WTC11 (cell line): ENCODE measurements at places on chromosomes 7 and 10. TPM values are rescaled to one million over a fixed set of nuclear protein-coding genes. Genes with fewer than 3 reads are reported as not detected.

EN2 gene
- total RNA-seq: not detected in 3 replicates

PRLHR gene
- total RNA-seq: not detected in 3 replicates

CYP3A4 gene
- 0.32 to 0.50 TPM (median 0.33 TPM) in 3 replicates for total RNA-seq

C7orf57 gene
- 0.39 to 0.90 TPM (median 0.60 TPM) in 3 replicates for total RNA-seq

PAPOLB gene
- 0.23 to 0.31 TPM (median 0.27 TPM) in 3 replicates for total RNA-seq

SPAM1 gene
- not detected in 3 replicates for total RNA-seq

NKX2-3 gene
- total RNA-seq: not detected in 3 replicates

PRR15 gene
- 17.6 to 22.7 TPM (median 21.2 TPM) in 3 replicates for total RNA-seq

PKD2L1 gene
- total RNA-seq: 0.09 TPM in 1 of 3 replicates, not detected in the others

A1CF gene
- total RNA-seq: 0.07 to 0.21 TPM (median 0.07 TPM) in 3 replicates

MPP7 gene
- total RNA-seq: 7.7 to 9.8 TPM (median 9.1 TPM) in 3 replicates

ASB15 gene
- not detected in 3 replicates for total RNA-seq

LFNG gene
- 24.1 to 29.4 TPM (median 26.5 TPM) in 3 replicates for total RNA-seq

GRCh38 chr7:44796034-44796503 is 412 bp upstream of the PPIA start:
- peak overlapping the region; percentile 95 for H3K27ac ChIP-seq
- H3K27me3 ChIP-seq: no peaks in the 10 kb centered on the region
- no peak for DNase-seq
- H3K4me3 ChIP-seq: peak overlapping the region; percentile 100

GRCh38 chr10:124107072-124107471 is 13.7 kb upstream of the CHST15 start:
- no peak overlapping the region for H3K27ac ChIP-seq

DNA sequence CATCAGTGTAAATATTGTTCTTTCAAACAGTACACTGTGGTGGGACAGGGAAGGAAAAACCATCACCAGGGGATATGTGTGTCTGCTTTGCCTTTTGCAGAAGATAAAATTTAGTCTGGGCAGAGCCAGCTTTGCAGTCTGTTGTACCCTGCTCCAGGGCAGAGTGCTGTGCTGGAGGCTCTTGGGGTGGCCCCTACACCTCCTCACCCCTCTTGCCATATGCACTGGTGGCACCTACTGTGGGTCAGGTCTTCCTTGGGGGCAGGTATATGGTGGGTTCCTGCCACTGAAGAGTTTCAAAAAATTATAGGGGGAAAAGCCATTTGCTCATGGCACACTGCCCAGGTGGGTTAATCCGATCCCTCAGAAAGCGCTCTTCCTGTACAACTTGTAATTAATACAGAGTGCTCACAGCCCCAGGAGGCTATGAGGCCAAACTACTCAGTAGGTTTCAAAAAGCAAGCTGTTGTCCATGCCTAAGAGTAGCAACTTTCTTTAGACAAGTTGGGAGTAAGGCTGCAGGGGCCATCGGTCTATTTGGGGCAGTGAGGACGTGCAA is 112.7 kb upstream of the BMPER start:
- no peak overlapping the region for H3K27ac ChIP-seq
- peaks cover 7% of the 10 kb centered on the region for H3K36me3 ChIP-seq
- H3K4me1 ChIP-seq: peaks cover 27% of the 10 kb centered on the region
- no peaks in the 10 kb centered on the region for H3K27me3 ChIP-seq

GRCh38 chr7:137928626-137929025 is 73.3 kb downstream of the CREB3L2 start:
- H3K4me1 ChIP-seq: peaks cover 15% of the 10 kb centered on the region
- H3K27ac ChIP-seq: no peak overlapping the region
- H3K36me3 ChIP-seq: peaks cover 41% of the 10 kb centered on the region
- no peak for DNase-seq

GRCh38 chr7:31122649-31123058 is 70.5 kb downstream of the ADCYAP1R1 start:
- peak overlapping the region; percentile 34; the same call in 1 of the 2 replicates for H3K27ac ChIP-seq
- peaks cover 7% of the 10 kb centered on the region; the same call in 1 of the 2 replicates for H3K27me3 ChIP-seq
- no peaks in the 10 kb centered on the region for H3K36me3 ChIP-seq

GRCh38 chr10:94013331-94013760 is 19.6 kb downstream of the PLCE1 start:
- no peak for DNase-seq
- H3K4me1 ChIP-seq: peaks cover 13% of the 10 kb centered on the region
- peaks cover 2% of the 10 kb centered on the region; the same call in 1 of the 2 replicates for H3K27me3 ChIP-seq
- H3K27ac ChIP-seq: no peak overlapping the region
- no peak overlapping the region for H3K4me3 ChIP-seq

DNA sequence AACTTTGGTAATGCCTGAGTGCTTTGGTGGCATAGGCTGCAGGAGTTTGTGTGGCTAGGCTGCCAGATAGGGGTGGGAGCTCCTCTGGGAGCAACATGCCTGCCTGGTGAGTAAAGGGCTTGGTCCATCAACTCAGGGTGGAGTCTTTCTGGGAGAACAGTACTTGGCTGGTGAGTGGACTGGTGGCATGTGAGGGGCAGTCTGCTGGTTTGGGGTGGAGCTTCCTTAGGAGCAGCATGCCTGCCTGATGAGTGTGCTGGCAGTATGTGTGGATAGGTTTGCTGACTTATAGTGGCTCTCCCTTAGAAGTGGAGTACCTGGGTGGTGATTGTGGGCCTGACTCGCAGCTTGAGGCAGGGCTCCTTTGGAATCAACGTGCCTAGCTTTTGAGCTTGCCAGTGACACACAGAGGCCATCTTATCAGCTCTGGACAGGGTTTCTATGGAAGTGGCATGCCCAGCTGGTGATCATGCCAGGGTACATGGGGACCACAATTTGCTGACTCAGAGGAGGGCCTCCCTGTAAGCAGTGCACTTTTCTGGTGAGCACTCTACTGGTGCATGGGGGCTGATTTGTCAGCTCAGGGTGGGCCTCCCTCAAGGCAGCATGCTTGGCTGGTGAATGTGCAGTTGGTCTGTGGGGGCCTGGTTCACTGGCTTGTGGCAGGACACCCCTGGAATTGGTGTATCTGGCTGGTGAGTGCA is 35.0 kb upstream of the SRI start:
- H3K27me3 ChIP-seq: no peaks in the 10 kb centered on the region
- DNase-seq: no peak
- H3K36me3 ChIP-seq: peaks cover 17% of the 10 kb centered on the region
- H3K4me1 ChIP-seq: no peaks in the 10 kb centered on the region

- peak overlapping the region; percentile 48 for H3K27ac ChIP-seq
- peaks cover 25% of the 10 kb centered on the region for H3K4me1 ChIP-seq
- H3K4me3 ChIP-seq: no peak overlapping the region
- peak; percentile 80 for DNase-seq
These were observed 129.8 kb downstream of the FRMD4A start for GRCh38 chr10:14200698-14201544.

DNA sequence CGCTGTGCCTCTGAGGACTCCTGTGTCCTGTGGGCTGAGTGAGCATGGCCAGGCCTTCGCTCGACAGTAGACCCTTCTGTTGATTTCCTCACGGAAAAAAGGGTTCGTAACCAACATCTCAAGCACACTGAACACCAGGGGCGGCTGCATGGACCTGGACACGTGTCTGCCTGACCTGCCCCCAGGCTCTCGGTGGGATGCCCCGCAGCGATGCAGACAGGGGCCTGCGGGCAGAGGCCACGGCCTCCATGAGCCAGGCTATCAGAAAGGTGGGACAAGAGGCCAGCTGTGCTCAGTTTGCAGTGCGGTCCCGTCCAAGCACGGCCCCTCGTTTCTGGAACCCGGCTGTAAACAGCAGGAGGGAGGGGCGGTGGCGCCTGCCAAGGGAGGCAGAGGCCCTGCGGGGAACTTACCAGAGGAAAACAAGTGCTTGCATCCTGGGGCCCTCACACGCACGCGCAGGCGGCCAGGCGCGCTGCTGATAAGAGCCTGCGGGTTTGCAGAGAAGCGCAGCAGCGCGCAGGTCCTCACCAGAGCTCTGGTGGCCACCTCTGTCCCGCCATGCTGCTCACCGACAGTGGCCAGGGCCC is 10.6 kb downstream of the GPR146 start:
- no peaks in the 10 kb centered on the region for H3K27me3 ChIP-seq
- H3K4me1 ChIP-seq: peaks cover 19% of the 10 kb centered on the region
- DNase-seq: no peak
- no peak overlapping the region for H3K4me3 ChIP-seq
- H3K36me3 ChIP-seq: no peaks in the 10 kb centered on the region

GRCh38 chr10:29982997-29983648 is 76.3 kb downstream of the JCAD start:
- DNase-seq: no peak
- H3K27me3 ChIP-seq: no peaks in the 10 kb centered on the region
- H3K4me3 ChIP-seq: no peak overlapping the region
- H3K36me3 ChIP-seq: peaks cover 13% of the 10 kb centered on the region
- 0 out of 2 replicates have a peak, but pooled peaks cover 8% of the 10 kb centered on the region for H3K4me1 ChIP-seq

DNA sequence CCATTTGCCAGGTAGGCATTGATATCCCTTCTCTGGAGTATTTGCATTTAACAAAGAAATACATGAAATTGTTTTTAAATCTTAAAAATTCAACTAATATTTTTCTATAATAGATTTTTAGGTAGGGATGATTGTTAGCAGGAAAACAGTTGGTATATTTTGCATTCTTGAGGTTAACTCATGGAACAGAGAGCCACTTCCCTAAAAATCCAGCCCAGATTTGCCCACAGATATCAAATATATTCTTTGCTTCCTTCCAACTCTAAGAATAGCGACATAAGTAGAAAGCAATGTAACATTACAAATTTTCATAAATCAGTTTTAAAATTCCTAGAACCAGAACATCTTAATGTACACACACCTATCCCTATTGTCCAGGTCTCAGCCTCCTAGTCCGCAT is 45.0 kb upstream of the ANLN start:
- H3K27ac ChIP-seq: no peak overlapping the region
- H3K4me1 ChIP-seq: peaks cover 7% of the 10 kb centered on the region
- H3K27me3 ChIP-seq: peaks cover 4% of the 10 kb centered on the region; the same call in 1 of the 2 replicates
- H3K4me3 ChIP-seq: no peak overlapping the region
- DNase-seq: no peak

- no peaks in the 10 kb centered on the region; the same call in 1 of the 2 replicates for H3K36me3 ChIP-seq
- no peaks in the 10 kb centered on the region for H3K27me3 ChIP-seq
- no peak for DNase-seq
- peaks cover 19% of the 10 kb centered on the region for H3K4me1 ChIP-seq
- H3K4me3 ChIP-seq: no peak overlapping the region
These were observed 35.9 kb downstream of the FZD1 start for GRCh38 chr7:91299952-91300775.

GRCh38 chr7:16693601-16694318 is 47.8 kb downstream of the BZW2 start:
- no peak for DNase-seq
- no peak overlapping the region for H3K4me3 ChIP-seq
- H3K27ac ChIP-seq: no peak overlapping the region
- no peaks in the 10 kb centered on the region for H3K27me3 ChIP-seq
- H3K36me3 ChIP-seq: peaks cover 71% of the 10 kb centered on the region

GRCh38 chr10:105857268-105858264 is 1216.5 kb downstream of the SORCS3 start:
- no peak for DNase-seq
- H3K4me1 ChIP-seq: peaks cover 8% of the 10 kb centered on the region; the same call in 1 of the 2 replicates
- no peaks in the 10 kb centered on the region for H3K36me3 ChIP-seq
- no peak overlapping the region for H3K4me3 ChIP-seq
- H3K27me3 ChIP-seq: no peaks in the 10 kb centered on the region
- H3K27ac ChIP-seq: no peak overlapping the region

GRCh38 chr10:4384245-4384644 is 441.8 kb upstream of the AKR1E2 start:
- H3K4me1 ChIP-seq: no peaks in the 10 kb centered on the region
- H3K36me3 ChIP-seq: no peaks in the 10 kb centered on the region
- H3K27ac ChIP-seq: no peak overlapping the region

DNA sequence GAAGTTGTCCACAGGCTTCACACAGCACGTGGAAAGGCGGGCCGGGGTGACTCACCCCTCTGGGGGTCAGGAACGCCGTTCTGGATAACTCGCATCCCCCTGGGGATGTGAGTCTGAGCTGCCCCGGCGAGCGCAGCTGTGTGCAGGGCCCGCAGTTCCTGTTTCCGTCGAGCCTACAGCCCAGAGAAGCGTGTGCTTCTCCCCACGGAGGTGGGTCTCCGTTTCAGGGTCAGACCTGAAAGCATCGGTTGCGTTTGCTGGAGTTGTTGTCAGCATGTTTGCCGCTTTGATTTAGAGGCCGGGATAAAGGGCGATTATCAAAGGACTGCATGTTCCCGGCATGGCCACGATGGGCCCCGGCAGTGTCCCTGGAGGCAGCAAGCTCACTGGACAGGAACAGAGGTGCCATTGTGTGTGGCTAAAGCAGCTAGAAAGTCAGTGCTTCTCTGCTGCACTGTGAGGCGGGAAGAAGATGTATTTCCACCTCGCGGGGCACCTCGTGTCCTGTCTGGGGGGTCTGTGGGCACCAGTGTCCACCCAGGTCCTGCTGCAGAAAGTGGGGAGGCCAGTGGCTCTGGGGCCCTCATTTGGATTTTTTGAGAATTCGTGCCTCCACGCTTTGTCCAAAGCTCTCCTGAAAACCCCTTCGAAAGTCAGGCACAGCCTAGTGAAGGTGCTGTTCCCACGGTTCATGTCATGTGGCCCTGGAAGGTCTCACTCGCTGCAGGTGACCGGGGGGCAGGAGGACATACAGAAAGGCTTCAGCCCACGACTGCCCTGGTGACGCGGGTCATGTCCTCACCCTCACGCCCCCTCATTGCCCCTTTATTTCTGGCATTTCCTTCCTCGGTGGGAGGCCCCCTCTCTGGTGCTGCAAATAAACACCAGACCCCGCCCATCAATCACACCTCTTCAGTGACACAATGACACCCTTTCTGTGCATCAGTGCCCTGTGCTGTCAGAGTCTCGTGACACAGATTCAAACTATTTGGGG is 27.4 kb upstream of the GDI2 start:
- no peak for DNase-seq
- H3K36me3 ChIP-seq: no peaks in the 10 kb centered on the region
- peaks cover 6% of the 10 kb centered on the region for H3K4me1 ChIP-seq
- H3K27ac ChIP-seq: no peak overlapping the region
- no peaks in the 10 kb centered on the region for H3K27me3 ChIP-seq

DNA sequence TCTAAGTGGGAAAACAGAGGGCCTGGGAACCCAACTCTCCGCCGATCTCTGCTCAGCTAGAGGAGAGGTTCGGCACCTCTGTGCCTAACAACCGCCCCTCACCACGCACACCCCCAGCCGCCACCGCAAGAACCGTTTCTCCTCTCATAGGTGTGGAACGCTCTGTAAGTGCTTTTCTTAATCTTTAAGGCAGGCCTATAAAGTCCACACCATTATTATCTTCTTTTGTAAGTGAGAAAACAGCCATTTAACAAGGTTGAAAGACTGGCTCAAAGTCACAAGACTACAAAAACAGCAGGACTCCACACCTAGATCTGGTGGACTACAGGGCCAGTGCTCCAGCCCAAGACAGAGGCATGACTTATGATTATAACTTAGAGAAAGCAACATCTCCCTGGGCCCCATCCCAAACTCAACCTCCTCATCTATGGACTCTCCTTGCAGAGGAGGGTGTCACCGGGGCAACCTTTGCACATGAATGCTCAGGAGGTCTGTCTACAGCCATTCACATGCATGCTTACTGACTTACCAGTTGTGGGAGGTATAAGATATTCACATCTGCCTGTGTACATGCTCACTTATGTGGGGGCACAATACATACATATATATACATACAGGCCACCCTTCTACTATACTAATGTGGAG is 7.9 kb upstream of the NKX2-3 start:
- H3K36me3 ChIP-seq: peaks cover 3% of the 10 kb centered on the region; the same call in 1 of the 2 replicates
- H3K27ac ChIP-seq: no peak overlapping the region
- peak overlapping the region; percentile 21 for H3K4me3 ChIP-seq
- no peak for DNase-seq

- DNase-seq: no peak
- no peaks in the 10 kb centered on the region for H3K27me3 ChIP-seq
- H3K27ac ChIP-seq: no peak overlapping the region
- H3K4me1 ChIP-seq: no peaks in the 10 kb centered on the region
- peaks cover 16% of the 10 kb centered on the region for H3K36me3 ChIP-seq
- no peak overlapping the region for H3K4me3 ChIP-seq
These were observed 7.2 kb downstream of the GCC1 start for GRCh38 chr7:127578036-127578684.

GRCh38 chr10:51297438-51297837 is 223.2 kb downstream of the PRKG1 start:
- peaks cover 12% of the 10 kb centered on the region for H3K4me1 ChIP-seq
- H3K27ac ChIP-seq: no peak overlapping the region
- no peaks in the 10 kb centered on the region for H3K27me3 ChIP-seq
- no peak for DNase-seq
